Activated CD4-positive, alpha-beta memory T cell treated with anti-CD3 and anti-CD28 coated beads for 36 hours (primary cell): ENCODE measurements at places on chromosomes 7 and 10. TPM values are rescaled to one million over a fixed set of nuclear protein-coding genes. Genes with fewer than 3 reads are reported as not detected.

The GDF10 gene
- total RNA-seq: 0.56 TPM

The RBP4 gene
- not detected for total RNA-seq

The TMEM270 gene
- total RNA-seq: not detected

The KLF14 gene
- not detected for total RNA-seq

The ASB10 gene
- total RNA-seq: not detected

The CADPS2 gene
- total RNA-seq: not detected

The PHKG1 gene
- 3.0 TPM for total RNA-seq

The PON3 gene
- not detected for total RNA-seq

The NACAD gene
- total RNA-seq: 0.21 TPM

The MOGAT3 gene
- total RNA-seq: not detected

The LRRN3 gene
- 4.0 TPM for total RNA-seq
